Stimulated activated CD4-positive, alpha-beta T cell treated with anti-CD3 and anti-CD28 coated beads, Interleukin-4, amount 100 ng/mL, for 48 hours (primary cell): ENCODE measurements at places on chromosomes 12 and 14.

- no peak for DNase-seq
Measured at GRCh38 chr12:27709932-27710591, 570 bp upstream of the MRPS35 start.

- DNase-seq, result no peak
Measured at GRCh38 chr12:15090441-15090840, 117.6 kb downstream of the PDE6H start.

DNA sequence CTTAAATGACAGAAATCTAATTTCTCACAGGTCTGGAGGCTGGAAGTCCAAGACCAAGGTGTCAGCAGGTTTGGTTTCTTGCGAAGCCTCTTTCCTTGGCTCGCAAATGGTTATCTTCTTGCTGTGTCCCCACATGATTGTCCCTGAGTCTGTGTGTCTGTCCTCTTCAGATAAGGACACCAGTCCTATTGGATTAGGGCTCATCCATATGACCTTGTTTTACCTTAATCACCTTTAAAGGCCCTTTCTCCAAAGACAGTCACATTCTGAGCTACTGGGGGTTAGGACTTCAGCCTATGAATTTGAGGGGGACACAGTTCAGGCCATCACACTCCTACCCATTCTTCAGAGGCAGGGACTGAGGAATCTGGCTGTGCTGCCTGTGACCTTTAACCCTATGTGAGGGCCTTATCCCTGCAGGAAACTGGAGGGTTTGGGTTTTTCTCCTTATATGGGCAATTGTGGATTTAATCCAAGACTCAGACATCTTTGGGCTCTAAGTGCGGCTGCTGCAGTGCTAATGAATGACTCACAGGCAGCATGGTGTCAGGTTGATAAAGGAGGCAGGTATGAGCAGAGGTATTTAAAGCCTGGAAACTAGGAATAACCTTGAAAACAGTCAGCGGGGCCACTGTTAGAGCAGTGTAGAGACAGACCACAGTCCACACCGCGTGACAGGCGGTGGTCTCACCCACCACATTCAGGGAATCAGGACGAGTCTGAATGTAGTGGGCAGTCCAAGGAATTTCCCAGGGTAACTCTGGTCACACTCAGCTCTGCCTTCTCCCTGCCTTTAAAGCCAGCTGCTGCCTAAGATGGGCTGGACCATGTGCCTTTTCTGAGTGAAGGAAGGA is 10.2 kb downstream of the TPCN1 start:
- DNase-seq, result no peak

GRCh38 chr14:90443161-90444076 is 46.6 kb downstream of the CALM1 start:
- no peak for DNase-seq

DNA sequence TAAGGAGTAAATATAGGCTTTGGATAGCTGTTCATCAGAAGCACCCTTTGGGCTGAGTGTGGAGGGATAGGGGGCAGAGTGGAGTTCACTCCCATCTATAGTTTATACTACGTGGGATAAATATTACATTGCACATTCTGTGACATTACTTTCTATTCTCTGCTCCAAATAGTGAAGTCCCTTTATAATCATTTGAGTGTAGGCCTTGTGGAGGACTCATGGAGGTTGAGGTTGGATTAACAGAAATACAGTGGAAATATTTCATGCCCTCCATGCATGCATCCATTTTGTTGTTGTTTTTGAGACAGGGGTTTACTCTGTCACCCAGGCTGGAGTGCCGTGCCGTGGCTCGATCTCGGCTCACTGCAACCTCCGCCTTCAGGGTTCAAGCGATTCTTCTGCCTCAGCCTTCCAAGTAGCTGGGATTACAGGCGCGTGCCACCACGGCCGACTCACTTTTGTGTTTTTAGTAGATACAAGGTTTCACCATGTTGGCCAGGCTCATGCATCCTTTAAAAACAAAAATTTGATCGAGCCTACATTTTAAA is 1.4 kb downstream of the CHPT1 start:
- DNase-seq, result no peak

DNA sequence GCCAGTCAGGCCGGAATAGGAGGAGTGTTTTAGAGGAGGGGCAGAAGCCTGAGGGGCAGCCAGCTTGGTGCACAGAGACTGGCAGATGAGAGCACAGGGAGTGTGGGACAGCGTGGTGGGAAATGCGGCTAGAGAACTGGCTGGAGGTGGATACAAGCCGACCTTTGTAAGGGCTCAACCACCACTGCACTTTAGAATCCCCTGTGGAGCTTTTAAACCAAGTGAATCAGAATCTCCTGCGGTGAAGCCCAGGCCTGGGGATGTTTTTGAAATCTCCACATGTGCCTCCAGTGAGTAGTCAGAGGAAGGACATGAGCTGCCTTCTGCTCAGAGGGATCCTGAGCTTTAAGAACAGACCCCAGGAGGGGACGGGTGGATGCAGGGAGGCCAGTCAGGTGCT is 10.9 kb upstream of the PCED1B start:
- DNase-seq, result no peak

DNA sequence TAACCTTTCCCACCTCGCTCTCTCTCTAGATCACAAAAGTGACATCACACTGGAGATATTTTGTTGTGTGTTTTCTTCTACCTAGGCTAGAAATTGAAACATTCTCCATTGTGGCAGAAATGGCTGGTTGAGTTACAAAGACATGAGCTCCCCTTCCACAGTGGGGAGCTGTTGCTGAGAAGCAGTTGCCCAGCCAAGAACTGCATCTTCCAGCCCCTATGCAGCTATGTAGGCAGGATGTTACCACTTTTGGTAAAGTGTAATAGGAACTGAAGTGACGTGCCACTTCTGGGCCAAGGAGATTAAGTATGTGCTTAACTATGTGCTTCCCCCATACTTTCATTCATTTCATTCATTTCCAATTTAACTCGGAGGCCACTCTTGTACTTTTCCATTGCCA is 138.7 kb upstream of the E2F7 start:
- DNase-seq, result no peak

- DNase-seq, result no peak
Measured at GRCh38 chr14:95577067-95577800, 42.4 kb downstream of the GLRX5 start.

- DNase-seq, result no peak
Measured at GRCh38 chr12:97801471-97802059, 339.0 kb downstream of the RMST start.

GRCh38 chr14:38762845-38763244 is 340.2 kb downstream of the SEC23A start:
- no peak for DNase-seq

DNA sequence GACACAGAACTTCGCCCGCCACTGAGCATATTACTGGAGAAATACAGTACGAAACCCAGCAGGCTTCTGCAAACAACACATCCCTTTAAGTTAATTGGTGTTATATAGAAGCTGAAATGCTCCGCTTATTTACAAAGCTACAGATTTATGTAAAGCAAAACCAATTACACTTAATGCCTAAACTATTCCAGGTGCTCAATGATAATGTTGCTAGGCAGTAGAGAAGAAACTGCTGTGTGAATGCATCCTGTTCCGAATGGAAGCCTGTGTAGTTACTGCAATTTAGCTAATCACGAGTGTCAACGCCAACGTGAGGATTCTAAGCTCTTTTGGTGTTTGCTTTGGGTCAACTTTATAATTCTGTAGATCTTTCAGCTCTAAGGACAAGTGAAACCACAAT is 89.8 kb downstream of the SLC15A5 start:
- DNase-seq, result no peak

- DNase-seq, result no peak
Measured at GRCh38 chr12:24418157-24418556, 468.7 kb upstream of the SOX5 start.

DNA sequence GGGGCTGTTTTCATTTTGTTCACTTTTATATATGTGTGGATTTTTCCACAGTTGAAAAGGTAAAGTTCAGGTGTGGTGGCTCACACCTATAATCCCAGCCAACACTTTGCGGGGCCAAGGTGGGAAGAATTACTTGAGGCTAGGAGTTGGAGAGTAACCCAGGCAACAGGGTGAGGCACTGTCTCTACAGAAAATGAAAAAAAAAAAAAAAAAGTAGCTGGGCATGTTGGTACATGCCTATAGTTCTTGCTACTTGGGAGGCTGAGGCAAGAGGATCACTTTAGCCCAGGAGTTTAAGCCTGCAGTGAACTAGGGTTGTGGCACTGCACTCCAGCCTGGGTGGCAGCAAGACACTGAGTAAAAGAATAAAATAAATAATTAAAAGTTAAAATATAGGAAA is 326.5 kb downstream of the NAV3 start:
- no peak for DNase-seq

DNA sequence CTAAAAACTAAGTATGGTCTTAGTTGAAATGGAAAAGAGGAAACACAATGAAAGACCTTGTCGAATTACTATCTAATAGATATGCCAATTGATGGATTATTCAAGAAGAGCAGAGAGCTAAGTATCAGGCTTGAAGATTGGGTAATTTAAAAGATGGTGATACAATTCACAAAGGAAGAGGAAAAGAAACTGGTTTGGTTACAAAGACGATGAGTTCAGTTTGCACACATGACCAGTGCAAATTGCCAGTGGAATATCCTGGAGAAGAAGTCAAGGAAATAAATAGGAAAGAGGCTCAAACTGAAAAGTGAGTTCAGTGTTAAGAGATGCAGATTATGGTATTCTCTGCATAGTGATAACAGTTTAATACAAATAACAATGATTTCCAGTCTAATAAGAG is 2.5 kb upstream of the RAP1B start:
- DNase-seq, result no peak

- no peak for DNase-seq
Measured at GRCh38 chr12:111227476-111228420, 141.1 kb downstream of the PHETA1 start.

- DNase-seq, result no peak
Measured at GRCh38 chr12:104372061-104372720, 68.7 kb downstream of the EID3 start.

- DNase-seq, result no peak
Measured at GRCh38 chr12:84159260-84159659, 753.3 kb downstream of the SLC6A15 start.
